ENCODE measurements at places on chromosomes 16 and 17.

- H3K36me3 ChIP-seq, result no peaks in the 10 kb centered on the region
- peak; percentile 66 for DNase-seq
- no peaks in the 10 kb centered on the region for H3K27me3 ChIP-seq
- H3K27ac ChIP-seq, result peak overlapping the region; percentile 46
- H3K4me1 ChIP-seq, result peaks cover 91% of the 10 kb centered on the region
Observed at GRCh38 chr17:76696763-76697701, 13.7 kb downstream of the MXRA7 start.

DNA sequence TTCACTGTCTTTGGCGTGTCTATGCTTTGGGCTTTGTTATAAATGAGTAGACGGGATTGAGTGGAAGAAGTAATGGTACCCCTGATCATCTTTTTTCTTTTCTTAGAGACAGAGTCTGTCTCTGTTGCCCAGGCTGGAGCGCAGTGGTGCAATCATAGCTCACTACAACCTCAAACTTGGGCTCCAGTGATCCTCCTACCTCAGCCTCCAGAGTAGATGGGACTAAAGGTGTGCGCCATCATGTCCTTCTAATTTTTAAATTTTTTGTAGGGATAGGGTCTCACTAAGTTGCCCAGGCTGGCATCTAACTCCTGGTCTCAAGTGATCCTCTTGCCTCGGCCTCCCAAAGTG is 14.9 kb upstream of the GPRC5B start:
- H3K36me3 ChIP-seq, result no peaks in the 10 kb centered on the region
- H3K4me1 ChIP-seq, result no peaks in the 10 kb centered on the region
- H3K27me3 ChIP-seq, result peaks cover 11% of the 10 kb centered on the region
- no peak overlapping the region for H3K4me3 ChIP-seq
- no peak for DNase-seq

GRCh38 chr16:27387724-27388123 is 14.2 kb upstream of the IL21R start:
- H3K4me3 ChIP-seq, result no peak overlapping the region
- no peak for DNase-seq
- H3K27me3 ChIP-seq, result peaks cover 2% of the 10 kb centered on the region
- H3K27ac ChIP-seq, result no peak overlapping the region
- no peaks in the 10 kb centered on the region for H3K4me1 ChIP-seq

DNA sequence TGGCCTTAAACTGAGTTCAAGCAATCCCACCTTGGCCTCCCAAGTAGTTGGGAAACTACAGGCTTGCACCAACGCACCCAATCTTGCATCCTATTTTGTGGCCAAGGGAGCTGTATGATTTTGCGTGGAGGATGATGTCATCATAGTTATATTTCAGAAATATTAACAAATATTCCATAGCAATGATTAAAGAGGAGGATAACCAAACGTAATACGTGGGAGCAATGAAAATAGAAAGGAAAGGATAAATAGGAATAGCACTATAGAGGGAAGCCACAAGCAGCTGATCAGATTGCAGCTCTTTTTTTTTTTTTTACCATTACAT is 2.2 kb upstream of the YWHAE start:
- no peaks in the 10 kb centered on the region for H3K27me3 ChIP-seq
- H3K27ac ChIP-seq, result no peak overlapping the region

DNA sequence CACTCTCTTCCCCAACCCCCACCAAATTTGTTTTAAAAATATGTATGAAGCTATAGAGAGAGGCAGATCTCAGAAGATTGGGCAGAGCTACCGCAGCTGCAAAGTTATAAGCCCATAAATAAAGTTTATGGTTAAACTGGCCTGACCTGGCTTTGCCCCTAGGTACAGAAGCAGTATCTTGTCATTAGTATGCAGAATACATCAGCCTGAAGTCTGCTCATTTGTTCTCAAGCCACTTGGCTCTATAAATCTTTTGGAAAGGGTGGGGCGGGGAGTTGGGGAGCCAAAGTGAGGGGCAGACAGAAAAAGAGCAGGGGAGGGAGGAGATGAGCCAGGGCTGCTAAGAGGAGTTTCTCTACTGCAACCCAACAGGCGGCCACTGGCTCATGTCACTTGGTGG is 113.2 kb downstream of the SOX9 start:
- H3K27ac ChIP-seq, result no peak overlapping the region
- DNase-seq, result no peak
- H3K4me3 ChIP-seq, result no peak overlapping the region

- H3K36me3 ChIP-seq, result peaks cover 8% of the 10 kb centered on the region
- no peaks in the 10 kb centered on the region for H3K27me3 ChIP-seq
- H3K4me3 ChIP-seq, result no peak overlapping the region
- peaks cover 26% of the 10 kb centered on the region for H3K4me1 ChIP-seq
- H3K27ac ChIP-seq, result no peak overlapping the region
Observed at GRCh38 chr17:40181205-40181604, 3.9 kb downstream of the RAPGEFL1 start.

- no peak overlapping the region for H3K27ac ChIP-seq
- H3K27me3 ChIP-seq, result no peaks in the 10 kb centered on the region
- H3K4me1 ChIP-seq, result no peaks in the 10 kb centered on the region
- DNase-seq, result no peak
Observed at GRCh38 chr16:14186007-14186794, 115.1 kb downstream of the MRTFB start.

DNA sequence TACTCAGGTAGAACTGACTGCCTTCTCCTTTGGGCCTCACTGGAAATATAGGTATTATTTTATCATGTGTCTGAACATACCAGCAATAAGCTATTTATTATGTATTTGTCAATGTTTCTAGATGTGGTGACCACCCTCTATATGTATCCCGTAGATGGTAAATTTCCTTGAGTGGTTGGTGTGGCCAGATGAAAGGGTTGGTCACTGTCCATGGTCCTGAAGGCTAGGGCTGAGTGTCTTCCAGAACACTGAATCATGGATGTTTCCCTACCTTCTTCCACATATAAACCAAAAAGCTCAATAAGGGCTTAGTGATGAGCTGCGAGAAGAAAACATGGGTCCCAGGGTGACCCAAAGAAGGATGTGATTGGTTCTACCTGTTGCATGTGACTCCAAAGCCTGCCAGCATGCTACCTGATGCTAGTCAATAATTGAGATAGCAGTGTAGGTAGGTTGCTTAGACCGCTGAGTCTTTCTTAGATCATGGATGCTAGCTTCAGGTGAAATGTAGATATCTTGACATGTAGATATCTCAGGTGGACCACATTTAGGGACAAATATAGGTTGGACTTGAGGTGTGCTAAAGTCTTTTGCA is 150.3 kb downstream of the ASIC2 start:
- no peaks in the 10 kb centered on the region for H3K36me3 ChIP-seq
- H3K4me1 ChIP-seq, result no peaks in the 10 kb centered on the region
- no peak overlapping the region for H3K4me3 ChIP-seq
- H3K27ac ChIP-seq, result no peak overlapping the region

- peak overlapping the region; percentile 21 for H3K27ac ChIP-seq
- peaks cover 39% of the 10 kb centered on the region for H3K4me1 ChIP-seq
- H3K4me3 ChIP-seq, result peak overlapping the region; percentile 96
Observed at GRCh38 chr16:67667817-67668494, 1.3 kb downstream of the C16orf86 start.

- H3K27ac ChIP-seq, result peak overlapping the region; percentile 84
- H3K4me3 ChIP-seq, result no peak overlapping the region
- peaks cover 20% of the 10 kb centered on the region for H3K36me3 ChIP-seq
- peaks cover 36% of the 10 kb centered on the region for H3K4me1 ChIP-seq
Observed at GRCh38 chr17:18990331-18990730, 14.2 kb downstream of the FAM83G start.

- H3K4me1 ChIP-seq, result no peaks in the 10 kb centered on the region
- no peak overlapping the region for H3K27ac ChIP-seq
- no peaks in the 10 kb centered on the region for H3K27me3 ChIP-seq
- DNase-seq, result no peak
Observed at GRCh38 chr16:6853565-6853964, 479.1 kb upstream of the RBFOX1 start.

DNA sequence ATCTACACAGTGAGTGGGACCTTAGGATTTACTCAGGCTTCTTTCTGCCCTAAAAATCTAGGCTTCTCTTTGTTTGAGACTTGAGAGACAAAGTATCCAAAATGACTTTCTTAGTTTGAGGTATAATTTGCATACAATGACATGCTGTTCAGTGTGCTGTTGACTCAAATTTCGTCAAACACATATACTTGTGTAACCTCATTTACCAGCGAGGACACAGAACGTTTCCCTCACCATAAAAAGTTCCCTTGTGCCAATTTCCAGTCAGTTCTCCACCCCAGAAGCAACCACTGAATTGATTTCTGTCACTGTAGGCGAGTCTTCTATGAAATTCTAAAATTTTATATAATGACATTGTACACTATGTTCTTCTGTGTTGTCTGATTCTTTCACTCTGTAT is 68.0 kb upstream of the MAF start:
- no peaks in the 10 kb centered on the region for H3K36me3 ChIP-seq
- no peaks in the 10 kb centered on the region for H3K4me1 ChIP-seq
- no peaks in the 10 kb centered on the region for H3K27me3 ChIP-seq
- no peak overlapping the region for H3K4me3 ChIP-seq
- no peak for DNase-seq
- no peak overlapping the region for H3K27ac ChIP-seq

DNA sequence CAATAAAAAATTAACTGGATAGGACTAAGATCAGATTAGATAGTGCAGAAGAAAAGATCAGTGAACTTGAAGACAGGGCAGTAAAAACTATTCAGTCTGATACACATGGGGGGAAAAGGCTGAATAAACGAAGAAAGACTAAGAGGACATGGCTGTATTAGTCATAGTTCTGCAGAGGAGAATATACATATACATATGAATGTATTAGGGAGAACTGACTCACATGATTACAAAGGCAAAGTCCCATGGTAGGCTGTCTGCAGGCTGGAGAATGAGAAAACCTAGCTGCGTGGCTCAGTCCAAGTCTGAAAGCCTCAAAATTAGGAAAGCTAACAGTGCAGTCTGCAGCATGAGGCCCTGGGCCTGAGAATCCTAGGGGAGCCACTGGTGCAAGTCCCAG is 98.2 kb upstream of the GNAO1 start:
- no peaks in the 10 kb centered on the region for H3K36me3 ChIP-seq
- no peaks in the 10 kb centered on the region for H3K4me1 ChIP-seq
- DNase-seq, result no peak
- no peaks in the 10 kb centered on the region for H3K27me3 ChIP-seq
- H3K4me3 ChIP-seq, result no peak overlapping the region
- no peak overlapping the region for H3K27ac ChIP-seq

- no peak overlapping the region for H3K27ac ChIP-seq
- peaks cover 19% of the 10 kb centered on the region for H3K4me1 ChIP-seq
- no peak for DNase-seq
- H3K4me3 ChIP-seq, result no peak overlapping the region
- H3K36me3 ChIP-seq, result peaks cover 4% of the 10 kb centered on the region
Observed at GRCh38 chr17:54944796-54945195, 23.7 kb downstream of the COX11 start.

- H3K27me3 ChIP-seq, result no peaks in the 10 kb centered on the region
- peak; percentile 66 for DNase-seq
- H3K4me3 ChIP-seq, result no peak overlapping the region
- peaks cover 9% of the 10 kb centered on the region for H3K36me3 ChIP-seq
Observed at GRCh38 chr16:340370-341091, 12.0 kb downstream of the AXIN1 start.

- H3K4me1 ChIP-seq, result peaks cover 62% of the 10 kb centered on the region
- H3K27me3 ChIP-seq, result no peaks in the 10 kb centered on the region
- H3K27ac ChIP-seq, result peak overlapping the region; percentile 67
- peak overlapping the region; percentile 41 for H3K4me3 ChIP-seq
Observed at GRCh38 chr17:50883850-50884438, 17.8 kb upstream of the TOB1 start.

DNA sequence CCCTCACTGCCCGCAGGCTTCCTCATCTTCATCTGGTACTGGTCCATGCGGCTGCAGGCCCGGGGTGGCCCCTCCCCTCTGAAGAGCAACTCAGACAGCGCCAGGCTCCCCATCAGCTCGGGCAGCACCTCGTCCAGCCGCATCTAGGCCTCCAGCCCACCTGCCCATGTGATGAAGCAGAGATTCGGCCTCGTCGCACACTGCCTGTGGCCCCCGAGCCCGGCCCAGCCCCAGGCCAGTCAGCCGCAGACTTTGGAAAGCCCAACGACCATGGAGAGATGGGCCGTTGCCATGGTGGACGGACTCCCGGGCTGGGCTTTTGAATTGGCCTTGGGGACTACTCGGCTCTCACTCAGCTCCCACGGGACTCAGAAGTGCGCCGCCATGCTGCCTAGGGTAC is 4.7 kb upstream of the ADGRG3 start:
- no peak overlapping the region for H3K4me3 ChIP-seq
- peaks cover 62% of the 10 kb centered on the region for H3K4me1 ChIP-seq
- H3K27me3 ChIP-seq, result no peaks in the 10 kb centered on the region

GRCh38 chr16:392450-393030 is 4.5 kb upstream of the NME4 start:
- DNase-seq, result no peak
- H3K27ac ChIP-seq, result no peak overlapping the region
- peaks cover 12% of the 10 kb centered on the region for H3K4me1 ChIP-seq
- no peaks in the 10 kb centered on the region for H3K36me3 ChIP-seq

GRCh38 chr16:56781528-56781961 is 51.6 kb downstream of the NUP93 start:
- H3K4me1 ChIP-seq, result peaks cover 3% of the 10 kb centered on the region
- DNase-seq, result no peak
- H3K36me3 ChIP-seq, result no peaks in the 10 kb centered on the region
- no peaks in the 10 kb centered on the region for H3K27me3 ChIP-seq
- no peak overlapping the region for H3K27ac ChIP-seq
- H3K4me3 ChIP-seq, result no peak overlapping the region

GRCh38 chr16:17070882-17071592 is 399.7 kb downstream of the XYLT1 start:
- H3K4me1 ChIP-seq, result peaks cover 5% of the 10 kb centered on the region
- no peaks in the 10 kb centered on the region for H3K27me3 ChIP-seq
- H3K36me3 ChIP-seq, result no peaks in the 10 kb centered on the region
- no peak for DNase-seq
- no peak overlapping the region for H3K27ac ChIP-seq

DNA sequence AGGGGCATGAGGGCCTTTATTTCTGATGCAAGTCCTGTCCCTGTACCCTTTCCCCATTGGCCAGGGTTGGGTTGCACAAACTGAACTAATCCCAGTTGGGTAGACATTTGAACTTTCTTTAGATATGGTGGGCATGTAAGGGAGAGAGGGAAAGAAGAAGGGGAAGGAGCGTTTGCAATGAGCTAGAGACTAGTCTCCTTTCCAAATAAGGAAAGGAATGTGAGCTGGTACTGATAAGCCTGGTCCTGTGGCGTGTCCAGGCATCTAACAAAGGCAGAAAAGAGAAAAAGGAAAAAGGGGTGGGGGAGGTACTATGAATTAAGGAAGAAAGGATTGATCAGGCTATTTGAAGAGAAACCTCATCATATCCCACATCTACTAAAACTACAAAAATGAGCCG is 20.3 kb downstream of the CHMP6 start:
- no peak overlapping the region for H3K27ac ChIP-seq
- DNase-seq, result peak; percentile 46
- H3K4me3 ChIP-seq, result no peak overlapping the region
- peaks cover 40% of the 10 kb centered on the region for H3K27me3 ChIP-seq
